Activated T-helper 9 cell treated with anti-CD3 and anti-CD28 coated beads, Interleukin-2, amount 50 U/mL, for 16 hours (primary cell): ENCODE measurements at places on chromosomes 5 and 9.

DNA sequence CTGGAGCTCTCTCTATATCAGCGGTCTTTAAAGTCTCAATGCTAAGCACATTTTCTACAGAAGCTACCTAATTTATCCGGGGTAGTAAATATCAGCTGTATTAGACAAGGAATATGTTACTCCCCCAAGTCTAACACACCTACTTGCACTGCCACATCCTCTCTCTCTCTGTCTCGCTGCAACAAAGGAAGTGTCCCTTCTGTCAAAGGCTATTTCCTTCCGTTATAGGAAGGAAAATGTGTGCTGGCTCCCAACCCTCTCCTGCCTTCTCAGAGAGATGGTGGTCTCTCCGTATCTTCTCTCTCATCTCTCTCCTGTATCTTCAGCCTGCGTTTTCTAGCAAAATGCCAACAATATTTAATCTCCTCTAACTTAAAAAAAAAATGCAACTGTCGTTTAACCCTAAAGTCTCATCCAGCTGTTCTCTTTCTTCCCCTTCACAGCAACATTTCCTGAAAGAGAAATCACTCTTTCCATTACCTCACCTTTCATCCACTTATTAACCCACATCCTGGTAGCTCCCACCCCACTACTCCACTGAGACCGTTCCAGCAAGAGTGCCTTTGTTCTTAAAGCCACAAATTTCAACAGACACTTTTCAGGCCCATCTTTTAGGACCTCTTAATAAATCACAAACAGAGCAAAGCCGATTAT, 2.3 kb downstream of the TTF1 start:
- DNase-seq: no peak

DNA sequence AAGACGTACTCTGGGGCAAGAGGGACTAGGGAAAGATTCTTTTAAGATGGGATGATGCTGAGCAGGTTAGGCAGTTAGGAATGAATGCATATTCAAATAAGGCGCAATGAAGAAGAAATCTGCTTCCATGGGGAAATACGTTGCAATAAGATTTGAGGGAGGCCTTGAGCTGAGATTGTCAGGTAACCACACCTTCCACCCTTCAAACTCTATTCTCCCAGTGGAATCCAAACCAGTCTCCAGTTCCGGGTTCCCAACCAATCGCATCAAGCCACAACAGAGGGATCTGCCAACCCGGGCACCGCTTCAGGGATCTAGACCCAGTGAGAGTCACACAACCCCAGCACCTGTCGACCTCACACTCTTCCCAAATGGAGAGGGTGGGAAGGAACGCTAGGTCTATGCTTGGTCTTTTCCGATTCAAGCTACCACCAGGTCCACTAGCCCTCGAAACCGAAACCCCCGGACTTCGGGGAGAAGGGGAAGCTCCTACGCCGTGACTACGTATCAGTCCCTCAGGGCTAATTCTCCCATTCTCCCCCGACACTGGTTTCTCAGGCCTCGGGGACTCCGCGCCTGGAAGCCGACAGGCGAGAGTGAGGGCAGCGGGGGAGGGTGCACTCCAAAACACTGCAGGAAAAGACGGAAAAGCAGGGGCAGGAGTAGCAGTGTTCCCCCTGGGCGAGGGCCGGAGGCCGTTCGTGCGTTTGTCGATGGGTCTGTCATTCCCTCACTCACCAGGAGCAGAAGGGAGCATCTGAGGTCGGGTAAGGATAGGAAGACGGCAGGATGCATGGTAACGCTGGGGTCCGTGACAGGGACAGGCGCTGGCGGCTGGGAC, 534 bp downstream of the ERP44 start:
- no peak for DNase-seq

GRCh38 chr5:74390822-74391221, 249.7 kb downstream of the ENC1 start:
- no peak for DNase-seq

- DNase-seq: no peak
Measured at GRCh38 chr5:74915488-74915887, 49.3 kb upstream of the FAM169A start.

DNA sequence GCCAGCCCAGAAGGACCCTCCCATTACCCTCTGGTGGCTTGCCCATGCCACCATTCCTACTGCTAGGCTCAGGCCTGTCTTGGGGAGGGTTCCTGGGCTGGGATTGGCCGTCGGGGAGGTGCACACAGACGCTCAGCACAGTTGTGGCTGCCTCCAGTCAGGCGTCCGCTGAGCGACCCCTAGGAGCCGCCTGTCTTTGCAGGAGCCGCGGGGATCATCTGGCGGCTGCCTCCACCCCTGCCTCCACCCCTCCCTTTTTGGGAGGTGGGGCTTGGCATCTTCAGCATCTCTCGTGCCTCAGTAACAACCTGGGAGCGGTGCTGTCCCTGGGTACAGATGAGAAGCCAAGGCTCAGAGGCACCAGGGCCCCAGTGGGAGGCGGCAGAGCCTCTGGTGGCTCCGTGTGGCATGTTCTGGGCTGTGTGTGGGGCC, 39.6 kb downstream of the RXRA start:
- DNase-seq: no peak

DNA sequence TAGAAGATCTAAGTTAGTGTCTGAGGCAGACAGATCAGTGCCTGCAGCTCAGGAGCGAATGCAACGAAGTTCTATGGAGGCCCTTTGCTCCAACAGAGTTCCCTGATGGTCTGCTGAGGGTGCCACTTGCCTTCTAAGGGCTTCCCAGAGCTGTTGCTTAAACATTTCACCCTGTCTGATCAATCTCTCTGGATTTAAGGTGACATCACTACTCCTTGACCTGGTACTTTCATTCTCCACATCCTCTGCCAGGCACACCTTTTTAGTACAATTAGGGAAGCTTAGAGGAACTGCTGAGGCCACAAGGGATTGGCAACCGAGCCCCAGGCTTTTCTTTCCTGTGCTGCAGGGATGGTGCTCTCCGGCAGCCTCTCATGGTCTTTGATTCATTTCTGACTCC, 94.2 kb upstream of the IFNK start:
- no peak for DNase-seq

DNA sequence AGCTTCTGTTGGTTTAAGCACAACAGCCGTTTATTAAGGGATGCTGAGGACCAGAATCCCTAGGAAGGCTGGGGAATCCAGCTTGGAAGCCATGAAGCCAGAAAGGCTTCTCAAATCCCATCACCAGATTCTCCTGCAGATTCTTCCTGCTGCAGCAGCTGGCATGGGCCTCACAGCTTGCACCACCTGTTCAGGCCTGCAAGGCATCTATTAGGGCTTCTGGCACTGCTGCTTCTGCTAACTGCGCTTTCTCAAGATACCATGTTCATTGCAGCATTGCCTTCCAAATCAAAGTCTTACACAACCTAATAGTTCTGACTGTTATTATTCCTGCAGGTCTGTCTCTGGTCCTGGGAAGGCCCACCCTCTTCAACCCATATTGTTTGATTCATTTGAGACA, 51.2 kb upstream of the ZNF366 start:
- DNase-seq: no peak

DNA sequence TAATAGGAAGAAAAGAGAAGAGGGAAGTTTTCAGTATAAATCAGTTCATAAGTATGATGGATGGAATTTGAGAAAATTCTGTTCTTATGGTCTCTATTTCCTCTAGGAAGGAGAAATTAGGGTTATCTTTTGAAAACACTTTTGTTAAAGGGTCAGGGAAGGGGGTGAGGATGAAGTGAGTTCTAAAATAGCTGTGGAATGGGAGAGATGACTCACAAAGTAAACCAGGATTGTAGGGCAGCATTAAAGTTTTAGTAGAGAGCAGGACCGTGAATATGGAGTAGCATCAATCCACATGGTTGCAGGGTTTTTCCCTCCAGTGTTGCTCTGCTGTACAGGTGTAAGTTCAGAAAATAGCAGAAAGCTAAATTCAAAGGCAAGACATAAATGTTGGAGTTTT, 32.4 kb downstream of the MUSK start:
- DNase-seq: no peak

- DNase-seq: no peak
Measured at GRCh38 chr5:116248432-116248831, 163.6 kb downstream of the COMMD10 start.

- no peak for DNase-seq
Measured at GRCh38 chr5:151298063-151298855, 5.3 kb downstream of the SLC36A3 start.

DNA sequence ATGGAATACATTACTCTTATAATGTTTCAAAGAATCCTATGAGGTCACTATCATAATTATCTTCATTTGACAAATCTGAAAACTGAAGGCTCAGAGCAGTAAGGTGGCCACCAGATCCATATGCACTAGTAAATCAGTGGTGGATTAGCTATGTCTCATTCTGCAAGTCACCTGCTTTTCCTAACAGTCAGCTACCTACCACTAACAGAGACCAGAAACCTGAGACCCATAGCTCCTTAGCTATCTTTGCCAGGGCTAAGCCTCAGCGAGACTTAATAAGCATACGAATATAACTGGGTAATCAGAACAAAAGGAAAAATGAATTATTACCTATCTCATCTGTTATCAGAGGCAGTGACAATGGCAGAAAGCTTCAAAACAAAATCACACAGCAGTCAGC, 118.7 kb downstream of the AUH start:
- no peak for DNase-seq

DNA sequence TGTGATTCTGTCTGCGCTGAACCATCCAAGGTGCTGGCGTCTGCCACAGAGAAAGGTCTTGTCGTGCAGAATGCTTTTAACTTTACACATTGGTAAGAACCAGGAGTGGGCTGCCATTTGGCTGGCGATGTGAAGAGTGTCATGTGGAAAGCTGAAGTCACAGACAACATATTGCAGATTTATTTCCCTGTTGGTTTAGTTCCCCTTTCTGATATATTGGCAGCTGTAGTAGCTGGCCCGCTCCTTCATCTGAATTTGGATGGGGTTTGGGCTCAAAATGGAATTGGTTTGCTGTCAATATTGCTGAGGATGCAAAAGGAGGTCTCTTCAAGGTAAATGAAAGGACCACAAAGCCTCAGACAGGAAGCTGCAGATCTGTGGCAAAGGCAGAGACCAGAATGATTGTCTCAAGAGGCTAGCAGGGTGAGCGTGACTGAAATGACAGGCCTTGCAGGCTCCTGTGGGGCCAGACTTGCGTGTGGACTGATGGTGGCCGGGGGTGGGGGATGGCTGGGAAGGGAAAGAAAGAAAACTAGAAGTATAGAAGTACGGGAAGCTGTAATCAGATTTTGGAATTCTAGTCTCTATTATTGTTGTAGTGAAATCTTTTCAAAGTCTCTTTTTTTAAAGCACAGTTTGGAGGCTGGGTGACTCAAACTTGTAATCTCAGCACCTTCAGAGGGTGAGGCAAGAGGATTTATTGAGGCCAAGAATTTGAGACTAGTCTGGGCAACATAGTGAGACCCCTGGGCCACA, 25.1 kb upstream of the CD180 start:
- DNase-seq: peak; percentile 13

DNA sequence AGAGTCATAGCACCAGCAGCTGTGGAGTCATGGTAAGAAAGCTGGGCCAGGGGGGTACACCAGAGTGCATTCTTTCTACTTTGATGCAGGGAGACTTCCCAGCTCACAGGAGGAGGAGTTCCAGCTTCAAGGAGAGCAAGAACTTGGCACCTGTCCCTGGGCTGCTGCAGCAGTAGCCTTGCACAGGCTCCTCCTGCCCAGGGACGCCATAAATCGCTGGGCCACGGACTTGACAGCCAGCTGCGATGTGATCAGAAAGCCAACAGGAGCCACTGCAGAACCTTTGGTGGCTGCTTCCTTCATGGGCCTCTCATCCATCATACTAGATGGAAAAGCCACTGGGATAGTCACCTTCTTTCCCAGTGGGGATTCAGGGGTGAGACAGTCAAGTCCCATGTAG, 234.7 kb downstream of the NMUR2 start:
- no peak for DNase-seq

GRCh38 chr9:109321727-109322126, 868 bp upstream of the EPB41L4B start:
- DNase-seq: no peak

GRCh38 chr5:29016067-29016466, 1977.7 kb upstream of the CDH9 start:
- no peak for DNase-seq

DNA sequence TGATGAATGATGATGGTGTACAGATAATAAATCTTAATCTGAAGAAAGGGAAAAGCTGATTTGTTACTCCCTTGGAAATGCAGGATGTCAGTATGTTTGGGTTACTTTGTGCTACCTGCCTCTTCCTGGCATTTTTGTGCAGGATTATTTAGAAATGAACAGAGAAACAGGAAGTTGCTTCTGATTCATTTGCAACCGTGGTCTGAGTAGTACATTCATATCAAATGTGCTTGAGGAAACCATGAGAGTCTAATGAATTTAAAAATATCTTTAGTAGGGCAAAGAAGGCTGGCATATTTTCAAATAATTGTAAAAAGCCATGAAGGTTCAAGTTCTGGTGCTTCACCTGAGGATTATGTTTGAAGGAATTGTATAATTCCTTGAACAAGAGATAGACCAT, 391.6 kb downstream of the TMEM161B start:
- no peak for DNase-seq

- DNase-seq: no peak
Measured at GRCh38 chr5:40412771-40413170, 266.9 kb upstream of the PTGER4 start.

DNA sequence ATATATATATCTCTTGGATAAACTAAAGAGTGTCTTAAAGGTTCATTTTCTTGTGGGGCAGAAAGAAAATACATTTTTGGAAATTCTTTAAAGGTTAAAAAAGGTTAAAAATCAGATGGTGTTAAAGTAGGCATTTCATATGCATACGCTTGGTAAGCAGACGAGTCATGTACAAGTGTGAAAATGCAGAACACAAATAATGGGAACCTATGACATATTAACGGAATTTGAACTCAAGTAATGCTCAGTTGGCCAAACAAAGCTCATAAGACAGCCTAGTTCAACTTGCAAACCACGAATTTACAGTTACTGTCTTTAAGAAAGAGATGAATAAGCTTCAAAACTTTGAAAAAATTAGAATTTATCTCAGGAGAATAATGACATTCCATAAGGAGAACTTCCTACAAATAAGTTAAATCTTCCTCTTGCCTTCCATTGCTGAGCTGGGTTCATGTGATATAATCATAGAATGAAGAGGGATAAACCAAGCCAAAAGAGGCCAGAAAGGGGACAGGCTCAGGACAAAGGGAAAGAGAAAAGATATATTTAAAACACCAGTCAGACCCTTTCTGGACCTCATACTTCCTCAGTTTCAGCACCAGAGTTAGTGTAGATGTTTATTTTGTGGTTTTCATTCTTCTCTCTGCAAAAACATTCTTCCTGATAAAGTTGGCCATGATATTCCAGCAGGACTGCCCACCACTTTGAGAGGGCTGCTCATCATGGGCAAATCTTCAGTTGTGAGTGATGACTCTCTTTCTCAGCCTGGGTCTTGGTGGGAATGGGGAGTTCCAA, 256.7 kb upstream of the CD180 start:
- DNase-seq: no peak

GRCh38 chr5:92328584-92329259, 945.6 kb upstream of the ARRDC3 start:
- DNase-seq: no peak

DNA sequence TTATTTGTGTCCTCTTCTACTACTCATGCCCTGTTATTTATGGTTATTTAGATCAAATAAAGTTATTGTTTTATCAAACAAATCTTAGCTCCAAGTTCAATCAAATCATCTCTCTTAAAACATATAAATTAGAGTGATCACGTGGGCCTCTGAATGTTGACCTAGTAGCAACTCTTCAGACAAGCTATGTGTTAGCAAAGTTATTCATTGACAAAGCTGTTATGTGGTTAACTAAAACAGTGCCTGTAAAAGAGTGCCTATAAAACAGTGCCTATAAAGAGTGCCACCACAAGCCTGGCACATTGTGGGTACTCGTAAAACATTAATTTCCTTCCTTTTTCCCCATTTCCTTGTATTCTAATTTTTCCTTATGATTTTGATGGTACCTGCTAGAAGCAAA, 421.9 kb downstream of the HCN1 start:
- no peak for DNase-seq
